Glomerular endothelial cell (primary cell): ENCODE measurements at places on chromosomes 4 and X. TPM values are rescaled to one million over a fixed set of nuclear protein-coding genes. Genes with fewer than 3 reads are reported as not detected.

The TMSB15A gene
- total RNA-seq, result 0.44 and 3.6 TPM in 2 replicates

The CT45A5 gene
- total RNA-seq, result not detected in 2 replicates

The WDFY3 gene
- total RNA-seq, result 85.3 and 104 TPM in 2 replicates

The TKTL2 gene
- not detected in 2 replicates for total RNA-seq

The FHDC1 gene
- total RNA-seq, result 0.24 and 0.88 TPM in 2 replicates

The XAGE2 gene
- not detected in 2 replicates for total RNA-seq

The MND1 gene
- total RNA-seq, result 0.82 and 6.2 TPM in 2 replicates

The AIFM1 gene
- 16.4 and 16.9 TPM in 2 replicates for total RNA-seq

The CC2D2A gene
- total RNA-seq, result 21.1 and 23.2 TPM in 2 replicates

The SMR3B gene
- not detected in 2 replicates for total RNA-seq

The CSAG3 gene
- not detected in 2 replicates for total RNA-seq

The PLAC1 gene
- total RNA-seq, result 0.15 TPM in 1 of 2 replicates, not detected in the other

The TLR3 gene
- 2.9 and 7.4 TPM in 2 replicates for total RNA-seq

The GAGE2A gene
- total RNA-seq, result not detected in 2 replicates

The BGN gene
- 5.9 and 166 TPM in 2 replicates for total RNA-seq

The GATA1 gene
- not detected in 2 replicates for total RNA-seq

The LARP7 gene
- 25.6 and 31.9 TPM in 2 replicates for total RNA-seq

The FAM9B gene
- not detected in 2 replicates for total RNA-seq

The JADE3 gene
- 9.9 and 10.5 TPM in 2 replicates for total RNA-seq

The NFXL1 gene
- total RNA-seq, result 4.2 and 9.9 TPM in 2 replicates
